ENCODE measurements at places on chromosomes 3 and 15. TPM values are rescaled to one million over a fixed set of nuclear protein-coding genes. Genes with fewer than 3 reads are reported as not detected.

- no peaks in the 10 kb centered on the region for H3K36me3 ChIP-seq
- no peaks in the 10 kb centered on the region for H3K27me3 ChIP-seq
- H3K4me3 ChIP-seq, result no peak overlapping the region
Measured at GRCh38 chr3:13264468-13264795, 155.7 kb downstream of the NUP210 start.

GRCh38 chr3:158742871-158743663, 10.8 kb upstream of the RARRES1 start:
- H3K4me1 ChIP-seq, result no peaks in the 10 kb centered on the region
- DNase-seq, result no peak
- no peaks in the 10 kb centered on the region for H3K36me3 ChIP-seq
- H3K27ac ChIP-seq, result no peak overlapping the region
- H3K4me3 ChIP-seq, result no peak overlapping the region

- H3K27me3 ChIP-seq, result no peaks in the 10 kb centered on the region
- no peak overlapping the region for H3K27ac ChIP-seq
- no peak for DNase-seq
- H3K4me1 ChIP-seq, result no peaks in the 10 kb centered on the region
- no peak overlapping the region for H3K4me3 ChIP-seq
Measured at GRCh38 chr3:179286331-179286730, 35.4 kb upstream of the KCNMB3 start.

- H3K4me1 ChIP-seq, result peaks cover 14% of the 10 kb centered on the region
- no peaks in the 10 kb centered on the region for H3K36me3 ChIP-seq
- H3K4me3 ChIP-seq, result peak overlapping the region; percentile 80
- peak; percentile 53 for DNase-seq
Measured at GRCh38 chr15:72116731-72117485, 1.0 kb downstream of the MYO9A start.

- H3K27ac ChIP-seq, result no peak overlapping the region
- no peaks in the 10 kb centered on the region for H3K4me1 ChIP-seq
Measured at GRCh38 chr3:23377928-23378672, 175.0 kb downstream of the UBE2E2 start.

DNA sequence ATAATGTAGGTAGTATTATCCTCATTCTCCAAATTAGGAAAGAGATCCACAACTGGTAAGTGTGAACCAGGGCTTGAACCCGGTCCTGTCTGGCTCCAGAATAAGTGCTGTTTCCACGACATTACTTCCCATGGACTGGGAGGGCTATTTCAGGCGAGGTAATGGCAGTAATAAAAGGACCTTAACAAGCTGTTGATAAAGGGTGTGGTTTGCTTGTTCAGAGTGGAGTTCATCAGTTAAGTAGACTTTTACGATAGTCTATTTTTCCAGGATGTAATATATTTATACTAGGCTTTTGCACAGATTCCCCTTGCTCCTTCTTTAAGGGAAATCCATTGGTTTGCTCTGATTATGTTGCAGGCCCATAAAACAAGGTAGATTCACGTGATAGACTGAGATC, 88.4 kb upstream of the TNFAIP8L3 start:
- no peak overlapping the region for H3K27ac ChIP-seq
- no peak for DNase-seq
- no peaks in the 10 kb centered on the region for H3K4me1 ChIP-seq
- no peak overlapping the region for H3K4me3 ChIP-seq
- H3K27me3 ChIP-seq, result no peaks in the 10 kb centered on the region
- no peaks in the 10 kb centered on the region for H3K36me3 ChIP-seq

DNA sequence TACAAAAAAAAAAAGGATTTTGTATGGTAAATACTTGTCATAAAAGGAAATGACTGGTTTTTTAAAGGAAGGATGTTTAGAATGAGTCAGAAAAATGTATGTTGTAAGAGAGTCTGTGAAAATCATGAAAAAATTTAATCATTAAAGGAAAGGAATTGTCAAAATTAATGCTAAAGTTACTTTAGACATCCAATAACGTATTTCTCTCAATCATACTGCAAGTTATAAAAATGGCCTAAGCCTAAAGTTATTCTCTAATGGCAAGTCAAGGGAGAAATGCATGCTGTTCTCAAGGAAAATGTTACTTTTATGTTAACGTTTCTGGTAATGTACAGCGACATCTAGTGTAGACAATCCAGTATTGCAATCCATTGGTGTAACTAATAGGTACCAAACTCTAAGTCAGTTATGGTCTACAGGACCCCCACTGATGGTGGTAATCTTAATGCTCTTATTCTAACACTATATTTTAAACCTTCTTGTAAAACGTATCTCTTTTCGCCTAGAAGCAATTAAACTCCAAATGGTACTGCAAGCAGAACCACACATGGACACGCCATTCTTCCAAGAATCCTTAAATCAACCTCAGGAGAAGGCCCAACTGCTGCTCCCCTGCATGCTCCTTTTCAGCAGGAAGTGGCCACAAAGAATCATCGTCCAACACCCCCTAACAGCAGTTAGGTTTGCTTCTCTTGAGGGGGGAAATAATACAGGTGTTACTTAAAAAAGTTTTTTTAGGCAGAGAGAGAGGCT, 35.2 kb downstream of the NCEH1 start:
- no peaks in the 10 kb centered on the region for H3K4me1 ChIP-seq
- no peaks in the 10 kb centered on the region for H3K27me3 ChIP-seq
- H3K4me3 ChIP-seq, result no peak overlapping the region

DNA sequence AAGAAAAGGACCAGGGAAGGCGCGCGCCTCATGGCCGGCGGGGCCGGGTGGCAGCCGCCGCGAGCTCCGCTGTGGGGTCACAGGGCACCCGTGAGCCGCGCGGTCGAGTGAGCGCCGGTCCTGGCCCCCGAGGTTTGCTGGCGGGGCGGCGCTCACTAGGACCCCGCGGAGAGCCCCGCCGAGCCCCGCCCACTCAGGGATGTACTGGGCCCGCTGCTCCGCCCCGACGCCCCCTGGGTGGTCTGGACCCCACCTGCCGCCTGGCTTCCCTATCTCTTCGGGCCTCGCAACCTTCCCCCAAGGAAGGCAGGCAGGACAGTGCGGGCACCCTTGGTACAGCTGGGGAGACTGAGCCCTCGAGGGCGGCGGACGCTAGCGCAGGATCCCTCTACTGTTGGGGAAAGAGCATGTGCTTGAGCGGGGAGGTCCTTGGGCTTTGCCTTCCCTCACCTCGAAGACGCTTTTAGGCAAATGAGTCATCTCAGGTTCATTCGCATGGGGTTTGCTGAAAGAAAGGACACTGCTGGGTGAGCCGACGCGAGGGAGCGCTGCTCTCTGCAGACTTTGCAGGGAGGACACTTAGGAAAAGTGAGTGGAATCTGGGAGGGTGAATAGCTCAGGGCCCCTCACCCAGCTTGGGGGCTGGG, at the start of gene CHRNB4:
CHRNB4 (minus strand) TSS at position 109 of the 647 bp plus-strand sequence; CDS start at position 32, 77 bp downstream.
- DNase-seq, result no peak
- H3K4me1 ChIP-seq, result peaks cover 11% of the 10 kb centered on the region
- no peaks in the 10 kb centered on the region for H3K36me3 ChIP-seq
- peak within 1 kb of the TSS; percentile 18 for H3K4me3 ChIP-seq
- H3K27me3 ChIP-seq, result peaks cover 11% of the 10 kb centered on the region

DNA sequence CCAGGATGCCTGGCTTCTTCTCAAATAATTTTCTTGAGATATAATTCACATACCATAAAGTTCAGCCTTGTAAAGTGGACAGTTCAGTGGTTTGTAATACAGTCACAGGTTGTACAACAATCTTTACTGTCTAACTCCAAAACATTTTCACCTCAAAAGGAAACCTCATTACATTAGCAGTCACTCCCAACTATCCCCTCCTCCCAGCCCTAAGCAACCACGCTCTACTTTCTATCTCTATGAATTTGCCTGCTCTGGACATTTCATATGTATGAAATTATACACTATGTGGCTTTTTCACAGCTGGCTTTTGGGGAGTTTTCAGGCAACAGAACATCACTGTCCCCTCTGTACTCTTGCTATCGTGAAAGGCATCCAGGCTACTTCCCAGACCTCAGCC, 17.5 kb downstream of the TGM5 start:
- no peak for DNase-seq
- peaks cover 25% of the 10 kb centered on the region for H3K4me1 ChIP-seq
- no peak overlapping the region for H3K4me3 ChIP-seq
- H3K27ac ChIP-seq, result no peak overlapping the region

DNA sequence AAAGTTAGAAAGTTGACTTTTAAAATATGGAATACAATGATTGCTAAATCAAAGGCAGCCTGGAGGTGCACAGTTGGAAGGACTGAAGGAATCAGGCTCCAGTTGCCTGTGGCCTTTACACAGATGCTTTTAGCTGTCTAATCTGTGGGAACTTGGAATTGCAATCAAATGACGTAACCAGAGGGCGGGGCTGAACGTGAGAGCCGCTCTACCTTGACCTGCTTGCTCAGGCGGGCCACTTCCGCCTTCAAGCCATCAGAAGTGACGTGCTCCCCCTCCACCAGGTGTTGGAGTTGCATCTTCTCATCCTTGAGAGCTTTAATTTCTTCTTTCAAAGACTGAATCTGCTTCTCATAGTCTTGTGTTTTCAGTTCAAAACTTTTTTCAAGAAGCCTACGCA, 37.7 kb upstream of the GNB5 start:
- H3K27me3 ChIP-seq, result no peaks in the 10 kb centered on the region
- H3K4me1 ChIP-seq, result peaks cover 19% of the 10 kb centered on the region
- H3K4me3 ChIP-seq, result no peak overlapping the region
- no peak for DNase-seq
- H3K27ac ChIP-seq, result peak overlapping the region; percentile 83
- no peaks in the 10 kb centered on the region for H3K36me3 ChIP-seq

- no peak for DNase-seq
- no peaks in the 10 kb centered on the region for H3K27me3 ChIP-seq
- no peaks in the 10 kb centered on the region for H3K36me3 ChIP-seq
Measured at GRCh38 chr3:178440043-178440442, 96.2 kb upstream of the KCNMB2 start.

DNA sequence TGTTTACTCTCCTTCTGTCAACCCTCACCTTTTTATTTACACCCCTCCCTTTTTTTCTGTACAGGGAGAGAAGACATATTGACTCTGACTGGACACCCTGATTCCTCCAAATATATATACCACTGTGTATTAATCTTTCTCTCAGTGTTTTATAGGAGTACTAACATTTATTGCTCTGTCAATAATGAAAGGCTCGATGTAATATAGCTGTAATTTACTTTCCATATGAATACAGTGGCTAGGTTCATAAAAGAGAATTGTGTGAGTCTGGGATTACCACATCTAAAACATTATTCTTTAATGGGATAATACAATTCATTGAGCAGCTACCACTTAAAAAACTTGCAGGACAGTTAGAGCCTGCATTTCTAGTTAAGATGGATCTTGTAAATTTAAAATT, 194.3 kb downstream of the SV2B start:
- H3K4me1 ChIP-seq, result no peaks in the 10 kb centered on the region
- no peaks in the 10 kb centered on the region for H3K36me3 ChIP-seq
- H3K27ac ChIP-seq, result no peak overlapping the region
- no peaks in the 10 kb centered on the region for H3K27me3 ChIP-seq
- no peak for DNase-seq

DNA sequence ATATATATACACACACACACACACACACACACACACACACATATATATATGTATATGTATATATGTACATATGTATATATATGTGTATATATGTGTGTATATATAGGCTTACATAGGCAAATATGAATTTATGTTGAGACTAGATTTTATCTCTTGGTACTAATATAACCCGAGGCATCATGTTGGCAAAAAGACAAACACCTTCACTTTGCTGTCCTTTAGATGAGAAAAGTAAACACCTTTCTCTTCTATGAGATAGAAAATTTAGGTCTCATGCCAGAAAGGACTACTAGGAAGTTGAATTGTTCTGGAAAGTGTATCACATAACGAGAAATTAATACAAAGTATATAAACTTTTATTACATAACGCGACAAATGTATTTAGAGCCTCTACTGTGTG, 19.6 kb upstream of the LEO1 start:
- H3K27ac ChIP-seq, result no peak overlapping the region
- no peaks in the 10 kb centered on the region for H3K4me1 ChIP-seq
- DNase-seq, result no peak
- H3K27me3 ChIP-seq, result no peaks in the 10 kb centered on the region
- no peak overlapping the region for H3K4me3 ChIP-seq

GRCh38 chr3:170078620-170079281, 41.0 kb downstream of the GPR160 start:
- no peak overlapping the region for H3K4me3 ChIP-seq
- H3K27me3 ChIP-seq, result no peaks in the 10 kb centered on the region
- H3K27ac ChIP-seq, result no peak overlapping the region
- H3K36me3 ChIP-seq, result peaks cover 3% of the 10 kb centered on the region

GRCh38 chr15:56045068-56045748, 51.8 kb upstream of the NEDD4 start:
- no peak for DNase-seq
- H3K27me3 ChIP-seq, result no peaks in the 10 kb centered on the region
- no peak overlapping the region for H3K4me3 ChIP-seq
- H3K27ac ChIP-seq, result no peak overlapping the region
- H3K4me1 ChIP-seq, result peaks cover 6% of the 10 kb centered on the region

- H3K27me3 ChIP-seq, result no peaks in the 10 kb centered on the region
- no peak for DNase-seq
- H3K27ac ChIP-seq, result no peak overlapping the region
- no peaks in the 10 kb centered on the region for H3K36me3 ChIP-seq
- H3K4me1 ChIP-seq, result peaks cover 19% of the 10 kb centered on the region
Measured at GRCh38 chr15:59329091-59329490, 43.6 kb downstream of the MYO1E start.

DNA sequence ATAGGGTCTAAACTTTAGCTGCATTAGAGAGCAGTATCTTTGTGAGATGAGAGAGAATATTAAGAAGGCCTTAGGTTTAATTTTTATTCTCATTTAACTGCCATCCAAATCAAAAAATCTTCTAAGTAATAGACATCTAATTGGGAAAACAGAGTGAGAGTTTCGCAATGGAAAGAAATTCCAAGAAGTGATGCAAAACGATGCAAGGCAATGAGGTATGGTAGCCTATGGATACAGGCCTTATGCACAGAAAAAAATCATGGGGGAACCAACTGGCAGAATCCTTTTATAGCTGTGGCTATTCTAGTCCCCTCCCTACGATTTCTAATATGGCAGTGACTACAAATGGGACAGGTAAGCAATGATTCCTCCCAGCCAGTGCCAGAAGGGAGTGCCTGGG, 225.9 kb downstream of the GREM1 start:
- H3K27ac ChIP-seq, result no peak overlapping the region
- DNase-seq, result no peak
- no peaks in the 10 kb centered on the region for H3K36me3 ChIP-seq
- H3K4me1 ChIP-seq, result no peaks in the 10 kb centered on the region
- H3K27me3 ChIP-seq, result no peaks in the 10 kb centered on the region
- H3K4me3 ChIP-seq, result no peak overlapping the region

- H3K27me3 ChIP-seq, result no peaks in the 10 kb centered on the region
- no peak overlapping the region for H3K27ac ChIP-seq
- H3K4me3 ChIP-seq, result no peak overlapping the region
- no peak for DNase-seq
- no peaks in the 10 kb centered on the region for H3K4me1 ChIP-seq
- peaks cover 44% of the 10 kb centered on the region for H3K36me3 ChIP-seq
Measured at GRCh38 chr15:94411285-94411684, 179.9 kb downstream of the MCTP2 start.

- no peaks in the 10 kb centered on the region for H3K4me1 ChIP-seq
- no peaks in the 10 kb centered on the region for H3K36me3 ChIP-seq
- H3K27ac ChIP-seq, result no peak overlapping the region
- H3K27me3 ChIP-seq, result no peaks in the 10 kb centered on the region
- no peak for DNase-seq
Measured at GRCh38 chr3:110512961-110513360, 558.7 kb upstream of the NECTIN3 start.

CTXN2 gene
- not detected for total RNA-seq

CTSH gene
- 9.7 TPM for total RNA-seq

MORC1 gene
- total RNA-seq, result not detected

PSMD2 gene
- total RNA-seq, result 237 TPM

EFL1 gene
- 17.1 TPM for total RNA-seq

ALPK3 gene
- 0.35 TPM for total RNA-seq

GOLGA6D gene
- total RNA-seq, result not detected

ADAMTSL3 gene
- total RNA-seq, result 0.14 TPM

CIB2 gene
- total RNA-seq, result 0.25 TPM
